CD4-positive, alpha-beta T cell treated with Interleukin-17A for 1 hour (primary cell): ENCODE measurements at places on chromosomes 6 and 20.
A peak's percentile ranks its signal among the peaks of the same experiment; 100 is the strongest.

DNA sequence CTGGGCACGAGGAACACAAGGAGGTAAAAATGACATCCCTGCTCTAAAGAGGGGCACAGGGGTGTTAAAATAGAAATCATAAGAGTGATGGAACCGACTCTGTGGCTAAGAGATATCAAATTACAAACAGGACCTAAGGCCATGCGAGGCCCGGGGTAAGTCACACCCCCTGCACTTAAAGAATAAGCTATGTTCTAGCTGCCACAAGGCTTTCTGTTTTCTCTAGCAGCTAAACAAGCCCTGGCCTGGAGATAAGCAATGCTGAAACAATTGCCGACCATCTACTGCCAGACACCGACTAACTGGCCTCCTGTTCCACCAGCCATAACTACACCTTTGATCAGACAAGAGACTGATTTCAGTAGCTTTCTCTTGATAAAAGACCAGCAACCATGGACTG is 32.4 kb downstream of the MDGA1 start:
- no peak for DNase-seq

- no peak for DNase-seq
Observed at GRCh38 chr20:63536997-63537524, at the start of gene PTK6. Gene PTK6, minus strand, starts transcription at chr20:63537376. Its CDS starts 62 bp downstream, at chr20:63537314.

- DNase-seq: no peak
Observed at GRCh38 chr20:23244156-23244915, 106.3 kb upstream of the NXT1 start.

GRCh38 chr20:23915844-23916243 is 36.3 kb upstream of the CST5 start:
- DNase-seq: no peak

DNA sequence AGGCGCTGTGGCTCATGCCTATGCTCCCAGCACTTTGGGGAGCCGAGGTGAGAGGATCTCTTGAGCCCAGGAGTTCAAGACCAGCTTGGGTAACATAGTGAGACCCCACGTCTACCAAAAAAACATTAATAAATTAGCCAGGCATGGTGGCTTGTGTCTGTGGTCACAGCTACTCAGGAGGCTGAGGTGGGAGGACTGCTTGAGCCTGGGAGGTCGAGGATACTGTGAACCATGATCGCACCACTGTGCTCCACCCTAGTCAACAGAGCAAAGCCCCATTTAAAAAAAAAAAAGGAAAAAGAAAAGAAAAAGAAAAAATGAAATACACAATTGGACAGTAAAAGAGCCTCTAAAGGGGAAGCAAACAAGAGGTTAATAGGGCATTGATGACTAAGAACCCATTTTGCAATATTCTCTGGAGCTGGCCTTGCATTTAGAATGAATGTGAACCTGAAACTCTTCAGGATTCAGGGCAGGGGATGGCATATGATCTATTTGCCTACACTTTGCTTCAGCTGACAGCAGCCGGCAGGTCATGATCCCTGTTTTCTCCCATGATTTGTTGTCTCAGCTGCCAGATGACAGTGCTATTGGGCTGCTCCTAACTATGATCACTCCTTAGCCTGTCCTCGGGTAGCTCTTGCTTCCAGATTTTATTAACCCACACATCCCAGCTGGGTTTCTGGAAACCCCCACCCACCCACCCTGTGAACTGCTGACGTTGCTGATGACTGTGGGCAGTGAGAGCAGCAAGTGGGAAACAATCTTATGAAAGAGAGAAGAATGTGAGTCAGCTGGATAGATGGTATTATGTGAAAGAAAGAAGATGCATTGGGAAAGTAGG is 83.8 kb upstream of the ELOVL5 start:
- DNase-seq: no peak

GRCh38 chr6:110053395-110054240 is 75.5 kb downstream of the GPR6 start:
- peak; percentile 38 for DNase-seq
